ENCODE measurements at places on chromosomes 4 and X.

DNA sequence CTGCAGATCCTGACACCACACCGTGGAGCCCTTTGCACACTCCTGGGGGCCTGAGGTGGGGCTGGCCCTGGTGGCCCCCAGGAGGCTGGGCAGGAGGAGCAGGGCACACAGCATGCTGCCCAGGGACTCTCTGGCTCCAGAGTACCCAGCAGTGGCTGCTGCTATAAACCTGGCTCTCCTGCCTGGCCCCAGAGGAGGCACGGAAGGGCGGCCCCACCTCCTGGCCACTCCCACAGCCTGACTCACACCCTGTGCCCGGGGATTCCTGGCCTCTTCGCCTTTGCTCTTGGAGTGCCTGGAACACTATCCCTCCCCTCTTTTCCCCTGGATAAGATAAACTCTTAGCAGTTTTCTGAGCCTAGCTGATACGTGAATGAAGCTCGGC lies at the start of gene PSAPL1:
Gene PSAPL1, minus strand, starts transcription at position 165 of the 385 bp plus-strand sequence. Its CDS starts 51 bp downstream, at position 114.
- DNase-seq = no peak

DNA sequence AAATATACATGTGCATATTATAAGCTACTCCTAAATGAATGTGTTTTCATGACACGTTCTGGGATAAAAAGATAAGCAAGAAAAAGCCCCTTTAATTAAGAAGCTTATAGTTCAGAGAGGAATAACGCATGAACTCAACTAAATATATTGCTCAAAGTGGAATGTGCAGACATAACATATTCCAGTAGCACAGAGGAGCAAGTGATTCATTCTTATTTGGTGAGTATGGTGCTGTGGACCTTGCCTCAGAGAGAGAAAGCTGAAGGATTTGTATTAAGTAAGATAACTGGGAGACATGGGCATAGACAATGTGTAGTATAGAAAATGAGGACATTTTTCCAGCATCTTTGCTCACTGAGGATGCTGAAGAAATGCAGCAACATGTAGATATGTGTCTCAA lies 76.8 kb downstream of the CFAP299 start:
- no peak for DNase-seq

- no peak for DNase-seq
Measured at GRCh38 chrX:128759745-128760144, 707.5 kb upstream of the ACTRT1 start.

GRCh38 chr4:17577665-17578481 lies 875 bp downstream of the LAP3 start:
- DNase-seq = no peak

- no peak for DNase-seq
Measured at GRCh38 chr4:146123231-146123630, 52.3 kb upstream of the LSM6 start.

GRCh38 chrX:44432641-44433040 lies 89.2 kb upstream of the EFHC2 start:
- no peak for DNase-seq

DNA sequence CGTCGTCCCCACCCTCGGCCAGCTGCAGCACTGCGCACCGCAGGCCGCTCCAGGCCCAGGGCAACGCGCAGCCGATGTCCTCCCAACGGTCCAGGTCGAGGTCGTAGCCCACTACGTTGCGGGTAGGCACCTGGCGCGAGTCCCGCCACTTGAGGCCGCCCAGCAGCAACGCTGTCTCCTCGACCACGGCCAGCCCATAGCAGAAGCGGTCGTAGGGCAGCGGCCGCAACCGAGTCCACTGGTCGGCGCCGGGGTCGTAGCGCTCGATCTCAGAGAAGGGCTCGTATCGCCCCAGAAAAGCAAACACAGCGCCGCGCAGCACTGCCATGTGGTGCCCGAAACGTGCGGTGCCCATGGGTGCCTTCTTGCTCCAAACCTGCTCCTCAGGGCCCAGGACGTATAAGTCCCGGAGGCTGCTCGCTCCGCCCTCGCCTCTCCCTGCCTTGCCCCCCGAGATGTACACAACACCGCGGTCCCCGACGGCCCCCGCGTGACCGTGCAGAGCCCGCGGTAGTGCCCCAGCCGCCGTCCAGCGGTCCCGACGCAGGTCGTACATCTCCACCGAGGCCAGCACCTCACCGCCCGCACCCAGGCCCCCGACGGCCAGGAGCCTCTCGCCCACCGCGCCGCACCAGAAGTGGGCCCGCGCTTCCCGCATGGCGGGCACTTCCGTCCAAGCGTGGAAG lies 2.1 kb downstream of the KLHL34 start:
- DNase-seq = no peak

GRCh38 chrX:73131877-73132276 lies 52.6 kb upstream of the PABPC1L2A start:
- no peak for DNase-seq

DNA sequence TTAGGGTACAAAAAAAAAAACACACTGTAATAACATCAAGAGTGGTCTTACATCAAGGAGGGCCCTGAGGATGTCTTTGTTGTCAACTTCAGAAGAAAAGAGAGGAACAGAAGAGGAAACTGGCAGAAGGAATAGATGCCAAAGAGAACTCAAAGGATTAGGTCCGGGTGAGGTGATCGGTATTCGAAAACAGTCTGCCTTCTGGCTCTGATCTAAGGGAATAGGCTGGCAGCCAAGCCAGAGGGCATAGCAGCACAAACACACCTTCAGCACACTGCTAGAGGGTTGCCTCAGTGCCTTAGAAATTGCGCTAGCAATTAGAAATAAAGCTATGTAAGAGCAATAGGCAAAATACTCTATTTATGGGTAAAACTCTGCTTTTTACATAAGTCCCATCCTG lies 91.4 kb upstream of the TTC29 start:
- DNase-seq = no peak

- no peak for DNase-seq
Measured at GRCh38 chr4:39667706-39668105, 29.0 kb upstream of the SMIM14 start.

DNA sequence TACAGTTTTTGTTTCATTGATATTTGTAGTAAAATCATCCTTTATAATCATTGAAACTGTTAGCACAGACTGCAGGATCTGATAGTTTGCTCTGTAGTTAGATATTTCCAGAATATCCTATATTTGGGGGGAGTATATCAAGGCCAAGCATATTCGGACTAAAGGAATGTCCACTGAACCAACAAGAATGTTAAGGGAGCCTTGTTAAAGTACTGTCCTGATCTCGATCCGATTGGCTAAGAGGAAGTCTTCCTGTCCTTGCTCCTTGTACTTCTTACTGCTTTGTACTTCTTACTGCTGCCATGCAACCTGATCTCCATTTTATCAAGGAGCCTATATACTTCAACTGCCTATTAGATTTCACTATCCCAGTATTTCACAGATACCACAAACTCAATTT lies 449.3 kb downstream of the RPA4 start:
- DNase-seq = no peak

GRCh38 chrX:70535198-70535597 lies 90.6 kb downstream of the DLG3 start:
- DNase-seq = no peak

GRCh38 chr4:105399532-105400161 lies 74.2 kb downstream of the PPA2 start:
- DNase-seq = no peak

- no peak for DNase-seq
Measured at GRCh38 chrX:20585782-20586181, 319.1 kb upstream of the RPS6KA3 start.

DNA sequence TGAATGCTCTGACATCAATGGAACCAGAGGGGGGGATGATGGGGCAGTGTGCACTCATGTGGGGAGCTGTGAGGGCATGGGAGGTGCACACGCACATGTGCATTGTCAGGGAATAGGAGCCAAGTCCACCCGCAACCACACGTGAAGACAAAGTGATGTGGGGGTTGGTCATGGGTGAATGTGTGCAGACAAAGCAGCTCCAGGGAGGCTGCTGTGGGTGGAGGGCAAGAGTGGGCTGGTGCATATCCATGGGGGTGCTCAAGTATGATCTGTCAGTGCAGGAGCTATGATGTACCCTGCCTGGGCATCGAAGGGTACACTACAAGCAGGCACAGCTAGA lies 301.9 kb downstream of the TEX13C start:
- no peak for DNase-seq

DNA sequence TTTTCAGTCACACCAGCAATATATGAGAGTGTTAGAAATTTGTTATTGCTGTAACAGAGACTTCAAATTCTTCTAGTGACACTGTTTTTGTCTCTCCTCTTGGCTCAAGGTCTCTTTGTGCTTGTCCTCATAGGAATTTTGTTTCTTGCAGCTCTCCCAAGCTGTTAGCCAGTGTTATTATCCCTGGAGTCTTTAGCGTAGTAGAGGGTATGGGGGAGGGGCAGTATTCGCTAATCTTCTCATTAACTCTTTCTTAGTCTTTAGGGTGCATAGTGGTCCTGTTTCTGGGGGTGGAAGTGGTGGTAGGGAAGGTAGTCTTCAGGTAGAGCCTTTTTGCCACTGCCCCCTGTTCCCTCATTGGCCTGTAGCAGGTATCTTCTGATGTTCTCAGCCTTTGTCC lies 79.4 kb downstream of the JADE3 start:
- no peak for DNase-seq

DNA sequence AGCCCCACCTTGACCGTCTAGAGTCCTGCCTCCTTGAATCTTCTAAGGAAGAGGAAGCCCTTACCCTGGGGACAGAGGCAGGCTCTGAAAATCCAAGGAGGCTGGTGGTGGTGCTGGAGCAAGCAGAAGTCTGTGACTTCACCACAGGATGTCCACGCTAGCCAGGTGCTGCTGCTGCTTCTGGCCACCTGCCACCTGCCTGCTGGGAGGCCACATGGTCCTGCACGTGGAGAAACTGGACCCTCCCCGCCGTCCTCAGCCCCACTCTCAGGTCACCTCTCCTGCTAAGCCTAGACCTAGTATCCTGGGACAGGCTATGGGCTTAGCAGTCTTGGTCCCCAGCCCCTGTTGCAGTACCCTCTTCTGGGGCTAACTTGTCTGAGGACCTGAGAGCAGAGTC lies 15.8 kb downstream of the TMEM31 start:
- no peak for DNase-seq

DNA sequence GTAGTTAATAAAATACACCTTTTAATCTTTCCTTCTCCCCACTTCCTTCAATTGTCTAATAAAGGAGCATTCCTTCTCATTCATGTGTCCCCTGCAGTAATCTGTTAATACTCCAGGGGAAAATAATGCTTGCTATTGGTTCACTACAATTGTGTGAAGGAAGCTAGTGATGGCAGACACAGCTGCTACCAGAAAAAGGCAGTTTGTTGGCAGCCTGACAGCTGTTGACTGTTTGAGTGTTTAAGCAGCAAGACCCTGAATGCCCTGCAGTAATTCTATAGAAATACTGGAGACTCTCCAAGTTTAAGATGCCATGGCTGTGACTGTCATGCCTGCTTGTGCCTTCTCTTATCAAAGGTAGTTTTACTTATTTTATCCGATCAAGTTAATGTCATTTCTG lies 359.5 kb downstream of the C4orf33 start:
- no peak for DNase-seq

GRCh38 chr4:30160140-30160539 lies 560.0 kb upstream of the PCDH7 start:
- no peak for DNase-seq

DNA sequence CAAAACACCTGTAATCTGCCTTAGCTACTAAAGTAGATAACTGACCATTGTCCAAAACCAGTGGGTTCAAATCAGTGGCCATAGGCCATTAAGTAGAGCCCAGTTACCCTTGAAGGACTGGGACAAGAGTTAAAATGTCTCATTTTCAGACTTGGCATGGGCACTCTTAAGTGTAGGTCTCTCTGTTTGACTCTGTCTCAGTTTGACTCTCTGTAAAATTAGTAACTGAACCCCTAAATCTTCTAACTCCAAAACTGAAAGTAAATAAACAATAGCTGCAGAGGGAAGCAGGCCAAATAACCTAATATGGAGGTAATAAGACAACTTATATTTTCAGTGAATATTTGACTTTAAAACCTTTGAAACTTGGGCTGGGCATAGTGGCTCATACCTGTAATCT lies 89.1 kb downstream of the SLC16A2 start:
- no peak for DNase-seq

GRCh38 chrX:43827791-43828190 lies 54.5 kb downstream of the MAOB start:
- DNase-seq = no peak

DNA sequence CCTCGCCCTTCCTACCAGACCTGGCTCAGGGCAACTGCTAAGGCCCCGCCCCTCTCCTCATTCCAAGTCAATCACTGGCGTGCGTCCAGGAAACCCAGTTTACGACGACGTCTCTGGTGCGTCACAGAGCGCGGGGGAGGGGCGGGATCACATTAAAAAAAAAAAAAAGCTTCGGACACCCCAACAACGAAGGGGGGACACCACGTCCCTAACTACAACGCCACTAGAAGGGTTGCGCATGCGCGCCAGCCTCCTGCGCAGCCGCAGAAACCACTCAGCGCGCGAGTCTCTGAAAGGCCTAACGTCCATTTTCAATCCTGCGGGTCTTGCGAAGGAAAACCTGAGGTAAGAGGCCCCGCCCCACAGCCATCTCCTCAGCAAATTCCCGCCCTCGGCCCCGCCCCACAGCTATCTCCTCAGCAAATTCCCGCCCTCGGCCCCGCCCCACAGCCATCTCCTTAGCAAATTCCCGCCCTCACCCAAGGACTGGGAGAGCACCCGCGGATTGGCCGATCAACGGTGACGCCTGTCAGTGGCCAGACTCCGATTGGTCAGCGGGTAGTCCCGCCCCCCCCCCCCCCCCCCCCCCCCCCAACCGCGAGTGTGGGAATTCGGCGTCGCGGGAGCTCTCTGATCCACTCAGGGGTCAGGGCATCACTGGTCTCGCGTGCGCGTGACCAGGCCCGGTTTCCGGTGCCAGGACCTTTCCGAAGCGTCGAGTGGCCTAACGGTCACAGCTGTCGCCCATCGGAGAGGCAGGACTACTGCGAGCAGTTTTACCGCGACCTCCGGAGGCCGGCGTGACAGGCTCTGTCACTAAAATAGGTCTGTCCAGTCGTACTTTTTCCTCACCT lies at the start of gene SCML1:
Gene SCML1, plus strand, starts transcription at position 638 of the 854 bp plus-strand sequence. CDS start 6,694 bp downstream, outside the sequence.
- peak; percentile 89 for DNase-seq

- no peak for DNase-seq
Measured at GRCh38 chr4:38177641-38178391, 217.6 kb downstream of the PTTG2 start.

DNA sequence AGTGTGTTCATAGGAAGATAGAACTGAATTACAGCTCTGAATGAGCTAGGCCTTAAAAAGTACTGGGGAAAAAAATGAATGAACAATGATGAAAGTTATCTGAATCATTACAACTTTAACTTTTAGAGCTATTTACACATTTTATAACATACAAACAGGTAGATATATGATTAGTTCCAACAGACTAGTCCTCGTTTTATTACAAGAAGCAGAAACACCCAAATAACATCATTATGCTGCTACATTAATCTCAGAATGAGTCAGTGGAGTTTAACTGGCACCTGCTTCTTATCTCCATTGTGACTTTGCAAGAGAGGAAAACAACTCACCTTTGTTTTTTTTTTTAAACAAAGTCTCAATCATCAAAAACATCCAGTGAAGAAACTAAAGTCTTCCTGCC lies 15.2 kb downstream of the ATP8A1 start:
- DNase-seq = no peak

GRCh38 chr4:119841361-119841760 lies 212.8 kb upstream of the PDE5A start:
- no peak for DNase-seq
